CD4-positive, alpha-beta T cell treated with Interferon alpha-2 for 1 hour (primary cell): ENCODE measurements at places on chromosomes 6 and 20.

DNA sequence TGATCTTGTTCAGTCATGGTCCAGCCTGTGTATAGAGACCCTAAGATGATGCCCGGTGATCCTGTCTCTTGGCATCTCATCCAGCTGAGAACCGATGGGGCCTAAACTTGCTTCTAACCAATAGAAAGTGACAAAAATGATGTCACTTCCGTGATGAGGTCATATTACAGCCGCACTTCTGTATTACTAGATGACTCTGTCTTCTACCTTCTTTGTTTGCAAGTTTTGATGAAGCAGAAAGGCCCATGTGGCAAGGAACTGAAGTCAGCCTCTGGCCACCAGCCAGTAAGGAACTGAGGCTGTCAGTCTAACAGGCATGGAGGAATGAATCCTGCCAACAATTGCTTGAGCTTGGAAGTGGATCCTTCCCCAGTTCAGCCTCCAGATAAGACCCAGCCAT is 32.8 kb upstream of the HLA-C start:
- DNase-seq = no peak

GRCh38 chr6:127277878-127278843 is 11.5 kb downstream of the RNF146 start:
- no peak for DNase-seq

DNA sequence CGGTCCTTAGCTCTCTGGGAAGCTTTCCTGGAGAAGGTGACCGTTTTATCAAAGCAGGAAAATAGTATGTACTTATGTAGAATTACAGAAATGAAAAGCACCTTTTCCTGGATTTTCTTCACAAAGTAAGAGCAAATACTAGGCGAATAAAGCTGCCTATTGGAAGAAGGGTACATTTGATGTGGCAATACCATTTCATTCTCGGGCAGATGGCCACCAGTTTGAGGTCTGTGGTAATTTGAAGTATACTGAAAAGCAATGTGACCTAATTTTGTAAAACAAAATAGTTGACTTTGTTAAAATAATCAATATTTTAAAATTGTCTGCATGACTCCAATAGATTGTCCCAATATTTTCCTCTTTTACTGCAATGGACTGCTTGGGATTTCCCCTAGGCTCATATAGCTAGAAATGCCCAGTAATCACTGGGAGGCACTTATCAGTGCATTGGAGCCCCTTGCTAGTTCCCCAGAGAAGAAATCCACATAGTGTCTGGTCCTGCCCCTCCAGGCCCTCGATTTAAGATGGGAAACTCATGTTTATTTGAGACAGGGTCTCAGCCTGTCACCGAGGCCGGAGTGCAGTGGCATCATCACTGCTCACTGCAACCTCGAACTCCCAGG is 7.4 kb upstream of the UTRN start:
- no peak for DNase-seq

DNA sequence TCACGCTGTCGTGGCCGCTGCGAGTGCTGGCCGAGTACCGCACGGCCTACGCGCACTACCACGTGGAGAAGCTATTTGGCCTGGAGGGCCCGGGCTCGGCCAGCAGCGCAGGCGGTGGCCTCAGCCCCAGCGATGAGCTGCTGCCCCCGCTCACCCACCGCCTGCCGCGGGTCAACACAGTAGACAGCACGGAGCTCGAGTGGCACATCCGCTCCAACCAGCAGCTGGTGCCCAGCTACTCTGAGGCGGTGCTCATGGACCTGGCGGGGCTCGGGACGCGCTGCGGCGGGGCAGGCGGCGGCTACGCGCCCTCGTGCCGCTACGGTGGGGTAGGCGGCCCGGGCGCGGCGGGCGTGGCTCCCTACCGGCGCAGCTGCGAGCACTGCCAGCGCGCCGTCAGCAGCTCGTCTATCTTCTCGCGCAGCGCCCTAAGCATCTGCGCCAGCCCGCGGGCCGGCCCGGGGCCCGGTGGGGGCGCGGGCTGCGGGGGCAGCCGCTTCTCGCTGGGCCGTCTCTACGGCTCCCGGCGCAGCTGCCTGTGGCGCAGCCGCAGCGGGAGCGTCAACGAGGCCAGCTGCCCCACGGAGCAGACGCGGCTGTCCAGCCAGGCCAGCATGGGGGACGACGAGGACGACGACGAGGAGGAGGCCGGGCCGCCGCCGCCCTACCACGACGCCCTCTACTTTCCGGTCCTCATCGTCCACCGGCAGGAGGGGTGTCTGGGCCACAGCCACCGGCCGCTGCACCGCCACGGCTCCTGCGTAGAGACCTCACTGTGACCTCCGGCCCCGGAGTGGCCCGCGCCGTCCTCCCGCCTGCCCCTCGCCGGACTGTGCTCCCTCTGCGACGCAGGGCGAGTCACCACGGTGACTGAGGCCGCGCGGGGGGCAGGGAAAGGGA is 5.7 kb downstream of the TMEM151B start:
- DNase-seq = no peak

GRCh38 chr6:113967777-113968176 is 3.2 kb downstream of the HDAC2 start:
- DNase-seq = no peak

- no peak for DNase-seq
These were observed 39.6 kb downstream of the KIAA0319 start for GRCh38 chr6:24606200-24606930.

GRCh38 chr6:16240589-16241320 is 2.4 kb downstream of the GMPR start:
- DNase-seq = no peak

DNA sequence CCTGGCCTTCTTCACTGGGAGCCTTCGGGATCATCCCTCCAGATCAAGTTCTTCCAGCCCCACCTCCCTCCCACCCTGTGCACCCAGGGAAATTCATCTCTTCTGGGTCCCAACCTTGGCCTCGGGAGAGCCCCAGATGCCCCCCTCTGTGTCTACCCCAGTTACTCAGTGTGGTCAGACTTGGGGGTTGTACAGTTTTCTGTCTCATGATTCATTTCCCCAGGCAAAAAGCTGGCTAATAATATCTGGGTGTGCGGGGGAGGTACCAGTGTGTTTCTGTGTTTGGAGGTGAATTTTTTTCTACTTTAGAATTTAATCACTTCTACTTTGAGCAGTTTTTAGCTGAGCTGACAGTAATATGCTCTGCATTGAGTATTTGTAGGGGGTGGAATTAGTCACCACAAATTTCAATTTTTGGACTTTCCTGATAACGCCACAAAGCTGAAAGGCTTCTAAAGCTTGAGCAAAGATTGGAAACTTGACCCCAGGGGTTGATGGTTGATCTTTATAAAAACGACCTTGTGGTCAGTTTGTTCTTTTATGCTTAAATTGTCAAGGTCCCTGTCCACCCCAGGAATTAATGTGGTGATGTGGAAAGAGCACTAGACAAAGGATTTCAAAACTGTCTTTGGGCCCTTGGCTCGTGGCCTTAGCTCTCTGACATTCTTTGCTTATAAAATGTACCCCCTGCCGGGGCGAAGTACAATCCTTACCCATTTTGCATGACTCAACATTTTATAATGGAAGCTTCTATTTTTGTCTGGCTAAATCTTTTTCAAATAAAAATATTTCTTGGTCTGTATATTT is 284.7 kb upstream of the TAB2 start:
- DNase-seq = no peak

DNA sequence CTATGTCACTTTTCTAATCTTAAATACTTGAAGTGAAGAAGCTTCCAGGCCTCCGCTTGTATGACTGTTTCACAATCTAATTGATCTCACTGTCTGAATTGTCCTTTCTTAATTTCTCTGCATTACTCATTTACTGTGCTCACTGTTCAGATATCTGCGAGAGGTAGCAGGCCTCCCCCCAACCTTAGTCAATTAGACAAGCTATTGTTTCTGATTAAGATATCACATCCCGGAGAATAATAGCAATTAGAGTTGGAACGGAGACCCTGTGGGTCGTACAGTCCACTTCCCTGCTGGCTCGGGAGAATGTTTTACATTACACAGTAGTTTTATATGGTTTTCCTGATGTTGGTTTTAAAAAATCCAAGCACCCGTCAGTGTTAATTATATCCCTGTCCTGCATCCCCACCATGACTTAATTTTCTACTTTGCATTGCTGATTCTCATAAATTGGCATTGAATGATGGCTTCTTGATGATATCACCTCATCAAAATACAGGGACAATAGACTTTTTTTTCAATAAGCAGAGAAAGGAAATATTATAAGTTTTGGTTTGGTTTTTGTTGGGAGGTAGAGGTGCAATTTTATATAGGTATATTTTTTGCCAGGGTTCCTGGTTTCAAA is 178.7 kb upstream of the TSHZ2 start:
- DNase-seq = no peak

DNA sequence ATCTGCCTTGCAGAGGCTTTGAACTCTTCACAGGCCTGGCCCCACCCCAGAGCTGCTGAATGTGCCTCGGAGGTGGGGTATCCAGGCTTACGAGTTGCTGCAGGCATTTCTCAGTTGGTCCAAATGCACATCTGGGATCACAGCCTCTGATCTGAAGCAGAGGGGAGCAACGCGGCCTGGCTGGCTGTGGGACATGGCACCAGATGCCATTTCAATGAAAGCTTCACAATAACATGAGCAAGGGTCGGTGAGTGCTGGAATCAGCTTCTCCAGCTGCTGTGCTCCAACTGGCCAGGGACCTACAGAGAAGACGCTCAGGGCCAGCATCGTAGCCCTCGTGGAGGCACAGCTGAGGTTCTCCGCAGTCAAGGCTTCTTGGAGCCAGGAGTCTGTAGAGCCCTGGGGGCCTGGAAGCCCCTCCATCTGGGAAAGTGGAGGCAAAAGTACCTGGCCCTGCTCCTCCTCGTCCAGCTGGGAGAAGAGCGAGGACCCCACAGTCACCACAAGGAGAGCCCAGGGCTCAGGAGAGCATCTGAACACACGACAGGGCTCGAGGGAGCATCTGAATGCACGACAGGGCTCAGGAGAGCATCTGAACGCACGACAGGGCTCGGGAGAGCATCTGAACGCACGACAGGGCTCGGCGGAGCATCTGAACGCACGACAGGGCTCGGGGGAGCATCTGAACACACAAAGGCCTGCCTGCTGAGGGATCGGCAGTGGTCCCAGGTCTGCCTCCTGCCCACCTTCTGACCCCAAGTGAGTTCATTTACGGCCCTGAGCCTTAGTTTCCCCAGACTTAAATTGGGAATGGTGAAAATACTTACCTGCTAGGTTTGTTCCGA is 165.2 kb downstream of the DLL1 start:
- DNase-seq = no peak

- DNase-seq = no peak
These were observed 439.0 kb upstream of the JAG1 start for GRCh38 chr20:11112832-11113231.

GRCh38 chr6:3762359-3762758 is 10.8 kb upstream of the PXDC1 start:
- no peak for DNase-seq

GRCh38 chr6:10759312-10759839 is 11.8 kb downstream of the TMEM14B start:
- DNase-seq = peak; percentile 41

DNA sequence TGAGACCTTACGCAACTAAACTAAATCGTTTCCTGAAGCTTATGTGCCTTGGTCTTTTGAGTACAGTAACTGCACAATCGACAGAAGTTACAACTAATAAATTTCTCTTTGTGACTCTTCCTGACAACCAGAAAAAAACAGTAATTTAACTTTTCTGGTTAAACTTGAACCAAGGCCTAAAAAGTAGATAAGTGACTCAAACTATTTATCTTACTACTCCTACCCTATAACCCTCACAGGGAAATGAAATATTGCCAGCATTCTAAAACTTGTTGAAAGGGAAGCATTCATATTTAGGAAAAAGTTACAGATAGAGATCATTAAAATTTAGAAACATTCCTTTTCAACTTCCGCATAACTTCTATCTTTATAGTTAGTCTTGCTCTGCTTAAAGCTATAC is 1034.4 kb downstream of the EYS start:
- DNase-seq = no peak

GRCh38 chr6:166515072-166515810 is 71.2 kb downstream of the RAMACL start:
- DNase-seq = no peak

GRCh38 chr20:57476084-57476526 is 48.8 kb downstream of the CTCFL start:
- DNase-seq = no peak

GRCh38 chr20:49674383-49675352 is 39.0 kb downstream of the B4GALT5 start:
- DNase-seq = no peak

GRCh38 chr6:39908838-39909583 is 25.3 kb downstream of the MOCS1 start:
- no peak for DNase-seq

DNA sequence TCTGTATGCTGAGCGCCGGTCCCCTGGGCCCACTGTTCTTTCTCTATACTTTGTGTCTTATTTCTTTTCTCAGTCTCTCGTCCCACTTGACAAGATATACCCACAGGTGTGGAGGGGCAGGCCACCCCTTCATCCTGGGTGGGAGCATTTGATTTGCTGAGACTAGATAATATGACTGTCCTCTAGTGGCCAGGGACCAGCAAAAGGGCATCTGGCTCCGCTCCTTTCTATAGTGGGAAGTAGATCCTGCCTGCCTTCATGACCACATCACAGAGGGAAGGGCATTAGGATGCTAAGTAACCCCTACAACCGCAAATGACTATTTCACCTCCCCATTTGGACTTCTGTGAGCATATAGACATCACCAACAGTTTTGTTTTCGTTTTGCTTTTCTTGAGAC is 64.5 kb downstream of the TRMT6 start:
- no peak for DNase-seq

DNA sequence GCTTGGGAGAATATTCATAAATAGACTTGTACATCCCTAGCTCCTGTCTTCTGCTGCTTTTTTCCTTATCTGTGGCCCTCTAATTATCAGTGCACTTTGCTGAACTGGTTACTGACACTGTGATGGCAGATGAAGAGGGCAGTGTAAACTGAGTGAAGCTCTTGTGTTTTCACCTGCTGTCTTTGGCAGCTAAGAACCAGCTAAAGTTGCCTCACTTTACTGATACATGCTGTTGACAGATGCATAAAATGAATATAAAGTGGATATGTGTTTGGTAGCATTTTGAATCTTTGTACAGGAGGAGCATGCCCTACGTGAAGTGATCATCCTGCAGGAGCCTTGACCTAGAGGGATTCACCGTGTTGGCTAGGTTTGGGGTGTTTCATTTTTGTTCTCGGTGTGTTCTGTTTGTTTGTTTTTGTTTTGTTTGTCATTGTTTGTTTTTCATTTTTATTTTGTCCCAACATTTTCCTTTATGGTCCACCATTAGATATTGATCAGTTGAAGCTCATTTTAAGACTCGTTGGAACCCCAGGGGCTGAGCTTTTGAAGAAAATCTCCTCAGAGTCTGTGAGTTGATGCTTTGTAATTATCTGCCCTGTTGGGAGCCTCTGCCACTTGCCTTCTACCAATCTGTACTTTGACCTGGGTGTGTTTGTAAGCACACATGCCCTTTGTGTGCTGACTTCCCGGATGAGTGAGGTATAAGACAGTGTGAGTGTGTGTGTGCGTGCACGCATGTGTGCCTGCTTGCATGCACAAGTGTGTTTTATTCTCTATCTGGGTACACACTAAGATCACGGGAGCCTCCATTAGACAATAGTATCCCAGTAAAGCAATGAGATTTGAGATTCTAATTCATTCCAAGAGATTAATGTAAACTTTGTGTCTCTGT is 34.6 kb upstream of the MAPK13 start:
- DNase-seq = no peak

GRCh38 chr6:147707524-147707923 is 199.0 kb downstream of the SAMD5 start:
- DNase-seq = no peak
